HS-5 (cell line): ENCODE measurements at places on chromosomes 12 and 14.

GRCh38 chr12:12523229-12523628, 39.4 kb downstream of the DUSP16 start:
- no peak for DNase-seq

DNA sequence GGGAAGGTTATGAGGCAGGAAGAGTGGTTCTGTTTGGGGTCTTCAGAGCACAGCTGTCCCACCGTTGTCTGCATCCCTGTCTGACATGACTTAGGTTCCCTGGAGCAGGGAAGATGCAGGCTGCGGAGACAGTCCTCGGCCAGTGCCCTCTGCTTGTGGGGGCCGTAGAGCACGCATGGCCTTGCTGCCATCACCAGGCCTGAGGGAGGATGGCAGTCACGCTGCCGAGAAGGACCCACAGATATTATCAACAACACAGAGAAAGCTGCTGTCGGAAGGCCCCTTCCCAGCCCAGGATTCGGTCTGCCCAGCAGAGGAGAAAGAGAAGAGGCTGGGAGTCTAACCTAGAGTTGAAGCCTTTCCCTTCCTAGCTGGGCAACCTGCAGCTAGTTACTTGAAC, 35.0 kb downstream of the ERH start:
- DNase-seq, result no peak

- no peak for DNase-seq
Observed at GRCh38 chr12:121514184-121514742, 66.6 kb downstream of the KDM2B start.

DNA sequence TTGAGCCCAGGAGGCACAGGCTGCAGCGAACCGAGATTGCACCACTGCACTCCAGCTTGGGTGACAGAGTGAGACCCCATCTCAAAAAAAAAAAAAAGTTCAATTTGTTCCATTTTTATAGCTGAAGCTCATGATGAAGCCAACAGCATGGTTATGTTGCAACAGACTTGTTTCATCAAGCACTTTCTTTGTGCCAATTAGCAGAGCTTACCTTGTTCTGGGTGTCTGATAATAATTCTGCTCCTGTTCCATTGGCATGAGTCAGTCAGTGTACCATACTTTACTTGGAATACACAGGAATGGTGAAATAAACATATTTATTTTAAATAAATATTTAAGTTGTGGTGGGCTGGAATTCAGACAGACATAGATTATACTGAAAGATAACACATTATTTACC, 100.8 kb upstream of the DAAM1 start:
- DNase-seq, result no peak

DNA sequence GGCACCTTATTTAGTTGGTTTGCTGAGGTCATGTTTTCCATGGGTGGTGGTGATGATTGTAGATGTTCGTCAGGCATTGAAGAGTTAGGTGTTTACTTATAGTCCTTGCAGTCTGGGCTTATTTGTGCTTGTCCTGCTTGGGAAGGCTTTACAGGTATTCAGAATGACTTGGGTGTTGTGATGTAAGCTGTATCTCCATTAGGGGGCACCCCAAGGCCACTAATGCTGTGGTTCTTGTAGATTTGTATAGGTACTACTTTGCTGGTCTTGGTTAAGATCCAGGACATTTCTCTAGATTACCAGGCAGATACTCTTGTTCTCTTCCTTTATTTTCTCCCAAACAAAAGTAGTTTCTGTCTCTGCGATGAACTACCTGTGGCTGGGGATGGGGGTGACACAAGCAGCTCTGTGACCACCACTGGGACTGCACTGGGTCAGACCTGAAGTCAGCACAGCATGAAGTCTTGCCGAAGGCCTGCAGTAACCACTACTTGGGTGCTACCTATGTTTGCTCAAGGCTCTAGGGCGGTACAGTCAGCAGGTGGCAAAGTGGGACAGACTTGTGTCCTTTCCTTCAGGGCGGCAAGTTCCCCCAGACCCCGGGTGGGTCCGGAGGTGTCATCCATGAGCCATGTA, 35.8 kb upstream of the FBXO33 start:
- no peak for DNase-seq

DNA sequence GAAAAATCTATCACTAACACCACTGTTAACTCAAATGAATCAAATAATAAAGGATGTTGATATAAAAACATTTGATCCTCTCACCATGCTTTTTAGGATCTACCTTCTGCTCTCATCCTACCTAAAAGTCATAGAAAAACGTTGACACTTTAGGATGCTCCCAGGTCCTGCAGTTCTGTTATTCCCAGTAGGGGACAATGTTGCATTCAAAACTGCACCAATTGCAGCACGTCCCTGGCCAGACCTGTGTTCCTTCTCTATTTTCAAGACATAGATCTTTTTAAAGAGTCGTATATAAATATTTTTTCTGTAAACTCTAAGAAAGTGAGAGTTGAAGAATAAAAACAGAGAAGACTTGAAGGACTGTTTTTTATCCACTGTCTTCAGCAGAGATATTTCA, 8.8 kb downstream of the AICDA start:
- no peak for DNase-seq
